Activated naive CD8-positive, alpha-beta T cell treated with anti-CD3 and anti-CD28 coated beads, Interleukin-2, amount 10 ng/mL, durations not matched to agents 7 days and 5 days (primary cell): ENCODE measurements at places on chromosomes 11 and 22. TPM values are rescaled to one million over a fixed set of nuclear protein-coding genes. Genes with fewer than 3 reads are reported as not detected.

The APOL4 gene
- total RNA-seq: 6.5 TPM

The LRRC56 gene
- 4.3 TPM for total RNA-seq

The CD6 gene
- 285 TPM for total RNA-seq

The KDELR3 gene
- 0.91 TPM for total RNA-seq

The DEFB108B gene
- total RNA-seq: not detected

The MMP8 gene
- total RNA-seq: not detected

The NCAM1 gene
- 1.0 TPM for total RNA-seq

The GSTT2 gene
- total RNA-seq: not detected

The NOL12 gene
- total RNA-seq: 42.8 TPM

The TBRG1 gene
- 53.1 TPM for total RNA-seq

The GGTLC2 gene
- not detected for total RNA-seq

The PRCP gene
- 21.3 TPM for total RNA-seq

The CCDC157 gene
- total RNA-seq: 4.0 TPM
